Stimulated activated CD4-positive, alpha-beta T cell treated with anti-CD3 and anti-CD28 coated beads, TNF-alpha, amount 100 ng/mL, for 1 hour (primary cell): ENCODE measurements at places on chromosomes 7 and 10.

DNA sequence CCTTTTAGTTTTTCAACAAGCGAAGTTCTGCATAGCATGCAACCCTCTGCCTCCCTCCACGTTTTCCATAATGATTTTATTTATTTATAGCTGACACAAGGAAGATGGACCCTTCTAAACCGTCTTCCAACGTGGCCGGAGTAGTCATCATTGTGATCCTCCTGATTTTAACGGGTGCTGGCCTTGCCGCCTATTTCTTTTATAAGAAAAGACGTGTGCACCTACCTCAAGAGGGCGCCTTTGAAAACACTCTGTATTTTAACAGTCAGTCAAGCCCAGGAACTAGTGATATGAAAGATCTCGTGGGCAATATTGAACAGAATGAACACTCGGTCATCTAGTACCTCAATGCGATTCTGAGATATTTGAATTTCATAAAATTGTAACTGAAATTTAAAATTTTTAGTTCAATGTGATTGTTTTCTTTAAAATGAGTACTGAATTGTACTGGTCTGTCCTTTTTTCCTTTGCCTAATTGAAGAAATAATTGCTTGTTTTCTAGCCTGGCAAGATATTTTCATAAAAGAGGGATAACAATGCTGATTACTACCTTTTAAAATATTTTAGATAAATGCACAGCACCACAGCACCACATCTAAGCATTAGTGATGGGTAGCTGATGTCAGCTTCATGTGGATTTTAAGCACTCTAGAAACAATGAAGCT lies 41.5 kb upstream of the SLC39A12 start:
- DNase-seq: no peak

GRCh38 chr10:109978481-109978880 lies 29.3 kb upstream of the ADD3 start:
- peak; percentile 43 for DNase-seq

DNA sequence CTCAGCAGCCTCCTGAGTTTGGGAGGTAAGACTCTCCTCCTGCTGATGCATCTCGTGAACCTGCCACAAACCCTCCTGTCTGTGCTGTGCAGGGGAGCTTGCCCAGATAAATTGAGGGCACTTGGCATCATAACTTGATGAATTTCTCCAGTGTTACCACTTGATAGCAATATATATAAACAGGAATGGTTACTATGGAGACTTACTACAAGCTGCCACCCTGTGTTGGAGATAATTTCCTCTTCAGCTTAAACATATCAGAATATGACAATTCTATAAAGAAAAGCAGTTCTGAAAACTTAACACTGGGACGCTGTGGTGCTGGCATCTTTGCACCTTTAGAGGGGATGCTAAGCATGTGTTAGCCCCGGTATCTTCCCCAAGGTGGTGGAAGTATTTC lies 14.9 kb downstream of the PFKFB3 start:
- DNase-seq: no peak

DNA sequence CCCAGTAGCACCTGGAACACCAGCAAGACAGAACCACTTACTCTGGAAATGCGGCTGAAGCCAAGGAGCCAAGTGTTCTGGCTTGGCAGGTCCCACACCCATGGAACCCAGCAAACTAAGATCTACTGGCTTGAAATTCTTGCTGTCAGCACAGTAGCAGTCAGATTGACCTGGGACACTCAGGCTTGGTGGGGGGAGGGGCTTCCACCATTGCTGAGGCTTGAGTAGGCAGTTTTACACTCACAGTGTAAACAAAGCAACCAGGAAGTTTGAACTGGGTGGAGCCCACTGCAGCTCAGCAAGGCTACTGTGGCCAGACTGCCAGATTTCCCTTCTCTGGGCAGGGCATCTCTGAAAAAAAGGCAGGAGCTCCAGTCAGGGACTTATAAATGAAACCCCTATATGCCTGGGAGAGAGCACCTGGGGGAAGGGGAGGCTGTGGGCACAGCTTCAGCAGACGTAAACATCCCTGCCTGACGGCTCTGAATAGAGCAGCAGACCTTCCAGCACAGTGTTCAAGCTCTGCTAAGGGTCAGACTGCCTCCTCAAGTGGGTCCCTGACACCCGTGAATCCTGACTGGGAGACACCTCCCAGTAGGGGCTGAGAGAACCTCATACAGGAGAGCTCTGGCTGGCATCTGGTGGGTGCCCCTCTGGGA lies 121.2 kb downstream of the MTERF1 start:
- DNase-seq: no peak

GRCh38 chr10:110527731-110528171 lies 30.0 kb downstream of the DUSP5 start:
- no peak for DNase-seq

DNA sequence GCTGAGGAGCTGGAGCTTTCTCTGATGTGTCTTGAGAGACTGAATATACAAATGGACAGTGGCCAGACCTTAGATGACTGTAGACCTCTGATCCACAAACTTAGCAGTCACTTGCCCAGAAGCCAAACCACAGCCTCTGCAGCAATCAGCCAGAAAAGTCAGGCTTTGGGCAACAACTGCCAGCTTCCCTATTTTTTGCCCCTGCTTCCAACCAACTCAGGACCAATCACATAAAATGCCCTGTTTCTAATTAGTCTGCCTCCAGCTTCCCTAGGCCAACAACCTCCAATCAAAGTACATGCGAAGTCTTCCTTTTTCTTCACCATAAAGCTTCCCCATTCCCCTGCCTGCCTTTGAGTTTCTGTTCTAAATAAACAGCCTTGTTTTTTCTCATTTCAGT lies 37.8 kb upstream of the CACUL1 start:
- no peak for DNase-seq

DNA sequence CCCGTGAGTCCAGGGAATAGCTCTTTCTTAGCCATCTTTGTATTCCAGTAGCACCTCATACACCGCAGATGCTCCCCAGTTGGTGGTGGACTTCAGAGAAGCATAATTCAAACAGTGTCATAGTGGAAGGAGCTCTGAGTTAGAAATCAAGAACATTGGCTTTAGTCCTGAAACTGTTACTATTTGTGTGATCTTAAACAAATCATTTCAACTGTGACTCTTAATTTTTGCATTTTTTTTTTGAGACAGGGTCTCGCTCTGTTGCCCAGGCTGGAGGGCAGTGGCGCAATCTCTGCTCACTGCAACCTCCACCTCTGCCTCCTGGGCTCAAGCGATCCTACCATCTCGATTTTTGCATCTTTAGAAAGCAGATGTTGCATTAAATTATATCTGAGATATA lies 1.8 kb downstream of the BPGM start:
- no peak for DNase-seq

GRCh38 chr7:45331563-45331962 lies 174.0 kb downstream of the RAMP3 start:
- no peak for DNase-seq

- no peak for DNase-seq
These were observed 434.3 kb upstream of the AKR1E2 start for GRCh38 chr10:4391683-4392082.

- DNase-seq: no peak
These were observed 112.5 kb upstream of the WDR11 start for GRCh38 chr10:120738658-120739057.

- no peak for DNase-seq
These were observed 4.4 kb downstream of the NACAD start for GRCh38 chr7:45084336-45084735.

DNA sequence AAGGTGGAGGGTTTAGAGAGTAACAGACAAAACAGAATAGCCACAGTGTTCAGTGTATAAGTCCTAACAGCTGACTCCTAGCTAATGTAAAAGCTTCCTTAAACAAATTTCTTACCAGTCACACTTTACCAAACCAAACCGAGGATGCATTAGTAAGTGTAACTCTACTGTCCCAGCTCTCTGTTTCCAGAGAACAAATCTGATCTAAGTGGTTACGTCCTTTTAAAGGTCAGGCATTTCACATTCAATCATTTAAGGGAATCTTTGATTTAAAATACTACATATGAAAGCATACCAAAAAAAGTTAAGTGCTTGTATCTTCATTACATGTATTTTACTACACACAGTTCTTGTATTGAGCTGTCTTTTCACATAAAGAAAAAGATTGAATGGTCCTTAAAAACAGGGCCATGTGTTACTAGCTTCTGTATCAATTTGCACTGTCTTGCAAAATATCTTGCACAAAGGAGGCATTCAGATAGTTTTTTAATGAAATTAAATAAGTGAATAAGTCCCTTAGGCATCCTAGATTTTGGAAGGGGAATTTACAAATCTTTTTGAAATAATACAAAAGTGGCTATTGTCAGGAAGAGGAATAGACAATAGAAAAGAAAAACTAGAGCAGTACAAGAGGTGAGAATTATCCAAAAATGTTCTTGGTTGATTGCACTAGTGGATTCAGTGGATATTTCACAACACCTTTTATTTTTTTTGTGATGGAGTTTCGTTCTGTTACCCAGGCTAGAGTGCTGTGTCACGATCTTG lies 58.4 kb upstream of the SPOCK2 start:
- no peak for DNase-seq

DNA sequence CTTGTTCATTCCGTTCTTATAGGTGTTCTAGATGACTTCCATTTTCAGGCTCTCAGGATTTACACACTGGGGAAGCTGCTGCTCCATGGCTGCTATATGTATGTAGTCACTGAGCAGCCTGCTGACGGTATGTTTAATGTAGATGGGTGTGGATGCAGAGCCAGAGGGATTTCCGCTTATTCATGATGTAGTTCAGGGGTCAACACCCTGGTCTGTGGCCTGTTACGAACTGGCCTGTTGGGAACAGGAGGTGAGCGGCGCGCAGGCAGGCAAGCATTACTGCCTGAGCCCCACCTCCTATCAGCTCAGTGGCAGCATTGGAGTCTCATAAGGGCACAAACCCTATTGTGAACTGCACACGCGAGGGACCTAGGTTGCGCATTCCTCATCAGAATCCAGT lies 33.9 kb downstream of the DNAJB6 start:
- DNase-seq: no peak

DNA sequence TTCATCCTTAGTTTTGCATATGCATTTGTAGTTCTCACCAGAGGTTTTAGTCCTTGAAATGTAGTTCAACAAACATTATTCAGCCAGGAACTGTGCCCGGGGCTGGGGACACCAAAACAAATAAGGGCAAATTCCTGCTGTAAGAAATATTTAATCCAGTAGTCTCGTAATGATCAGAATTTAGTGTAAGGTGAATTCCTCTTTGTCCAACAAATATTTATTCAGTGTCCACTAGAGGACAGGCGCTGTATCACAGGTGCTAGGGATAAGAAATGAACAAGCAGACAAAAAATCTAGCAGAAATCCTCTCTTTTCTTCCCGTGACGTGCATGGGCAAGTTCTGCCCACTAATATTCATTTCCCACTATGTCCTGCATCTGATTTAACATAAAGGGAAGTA lies 17.6 kb downstream of the LGI1 start:
- DNase-seq: no peak

DNA sequence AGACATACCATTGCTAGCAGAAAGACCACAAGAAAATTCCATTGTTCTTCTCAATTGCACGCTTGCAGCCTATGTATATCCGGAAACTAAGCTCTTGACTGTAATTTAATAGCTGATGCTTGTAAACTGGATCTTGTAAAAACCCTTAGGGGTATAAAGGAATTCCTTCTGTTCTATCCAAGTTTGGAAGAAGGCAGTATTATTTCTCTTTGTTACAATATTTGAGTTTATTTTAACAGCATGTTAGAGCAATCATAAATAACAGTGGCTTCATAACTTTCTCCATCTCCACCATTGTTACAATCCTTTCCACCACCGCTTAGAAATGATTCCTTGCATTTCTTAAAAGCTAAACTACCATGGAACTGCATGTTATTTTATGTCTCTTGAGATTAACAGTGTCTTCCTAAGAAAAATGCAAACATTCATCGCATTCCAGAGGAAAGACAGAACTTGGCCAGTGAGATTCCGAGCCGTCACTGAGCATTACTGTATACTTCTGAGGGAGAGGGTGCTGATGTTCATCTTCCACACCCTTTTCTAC lies 92.5 kb downstream of the TRIL start:
- DNase-seq: no peak

DNA sequence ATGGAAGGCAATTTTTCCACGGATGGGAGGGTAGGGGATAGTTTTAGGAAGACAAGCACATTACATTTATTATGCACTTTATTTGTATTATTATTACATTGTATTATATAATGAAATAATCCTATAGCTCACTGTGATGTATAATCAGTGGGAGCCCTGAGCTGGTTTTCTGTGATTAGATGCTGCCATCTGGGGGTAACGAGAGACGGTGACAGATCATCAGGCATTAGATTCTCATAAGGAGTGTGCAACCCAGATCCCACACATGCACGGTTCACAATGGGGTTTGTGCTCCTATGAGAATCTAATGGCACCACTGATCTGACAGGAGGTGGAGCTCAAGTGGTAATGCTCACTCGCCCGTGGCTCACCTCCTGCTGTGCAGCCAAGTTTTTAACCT lies 103.9 kb upstream of the STK17A start:
- no peak for DNase-seq

GRCh38 chr7:54394834-54395233 lies 147.3 kb upstream of the VSTM2A start:
- no peak for DNase-seq

DNA sequence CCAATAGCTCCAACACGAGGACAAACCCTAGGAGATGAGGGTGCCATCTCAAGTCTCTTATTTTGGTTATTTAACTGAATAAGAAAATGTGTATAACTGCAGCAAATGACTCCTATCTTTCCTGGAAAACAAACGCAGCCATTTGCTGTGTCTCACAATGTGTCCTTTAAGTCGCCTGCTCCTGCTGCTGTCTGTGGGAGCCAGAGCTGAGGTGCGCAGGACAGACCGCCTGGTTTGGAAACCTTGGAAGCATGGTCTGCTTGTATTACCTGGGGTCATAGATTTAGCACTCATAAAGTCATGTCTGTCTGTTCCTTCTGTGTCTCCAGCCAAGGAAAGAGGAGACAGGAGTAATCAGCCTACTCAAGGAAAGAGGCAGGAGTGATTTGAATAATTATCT lies 760.2 kb downstream of the GRID1 start:
- DNase-seq: no peak

- DNase-seq: no peak
These were observed 162.2 kb downstream of the AHR start for GRCh38 chr7:17460665-17461064.

- DNase-seq: no peak
These were observed 643 bp downstream of the ADGRA1 start for GRCh38 chr10:133088179-133088955.

- peak; percentile 7 for DNase-seq
These were observed 283.8 kb upstream of the SHH start for GRCh38 chr7:156095908-156096539.

GRCh38 chr10:92208736-92209135 lies 82.1 kb downstream of the CPEB3 start:
- no peak for DNase-seq
